ENCODE measurements at places on chromosomes 1 and 21. TPM values are rescaled to one million over a fixed set of nuclear protein-coding genes. Genes with fewer than 3 reads are reported as not detected.

HCRTR1 gene
- not detected for total RNA-seq

MPL gene
- not detected for total RNA-seq

UTS2 gene
- total RNA-seq = not detected

SLC2A5 gene
- not detected for total RNA-seq

LRRIQ3 gene
- 0.95 TPM for total RNA-seq

HENMT1 gene
- total RNA-seq = 1.1 TPM

GBP2 gene
- total RNA-seq = 1.6 TPM

RAD54L gene
- 26.0 TPM for total RNA-seq

MCOLN2 gene
- 11.7 TPM for total RNA-seq

HNRNPCL1 gene
- not detected for total RNA-seq

NTRK1 gene
- 0.15 TPM for total RNA-seq

CRYAA gene
- not detected for total RNA-seq

CACNA1S gene
- not detected for total RNA-seq
